WTC11 (cell line): ENCODE measurements at places on chromosomes 12 and 14. TPM values are rescaled to one million over a fixed set of nuclear protein-coding genes. Genes with fewer than 3 reads are reported as not detected.

DNA sequence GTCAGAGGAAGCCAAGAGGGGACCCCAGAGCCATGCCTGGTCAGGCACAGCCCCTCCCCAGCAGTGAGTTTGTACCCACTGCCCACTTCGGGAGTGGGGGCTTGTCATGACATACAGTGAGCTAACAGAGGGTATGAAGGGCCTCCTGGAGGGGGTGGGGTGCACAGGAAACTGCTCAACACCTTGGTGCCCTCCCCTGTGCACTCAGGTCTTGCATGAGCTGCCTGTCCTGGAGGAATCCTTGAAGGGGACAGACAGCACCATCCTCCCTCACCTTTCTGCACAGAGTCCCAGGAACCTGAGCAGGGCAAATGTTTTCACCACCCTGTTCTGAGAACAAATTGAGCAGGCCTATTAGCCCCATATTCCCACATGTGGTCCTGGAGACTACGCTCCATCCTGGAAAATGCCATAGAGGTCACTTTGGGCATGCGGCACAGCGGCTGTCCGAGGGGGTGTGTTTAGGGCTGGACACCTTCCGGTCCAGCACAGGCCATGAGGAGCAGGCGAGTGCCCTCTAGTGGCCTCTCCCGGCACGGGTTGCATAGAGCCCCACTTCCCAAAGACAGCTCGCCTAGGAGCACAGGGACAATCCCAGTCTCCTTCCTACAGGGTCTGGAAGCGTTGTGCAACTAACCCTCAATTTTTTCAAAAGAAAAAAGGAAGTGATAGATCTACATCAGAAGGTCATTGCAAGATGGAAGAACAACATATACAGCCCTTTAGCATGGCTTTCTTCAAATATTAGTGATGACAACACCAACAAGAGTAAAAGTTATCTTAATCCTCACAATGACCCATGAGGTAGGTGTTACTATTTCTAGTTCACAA, 31.9 kb upstream of the ZFP36L1 start:
- peak; percentile 94 for DNase-seq

RDH5 gene
- 3.0 to 5.8 TPM (median 3.5 TPM) in 3 replicates for total RNA-seq

SPTB gene
- total RNA-seq = 2.5 to 3.2 TPM (median 2.8 TPM) in 3 replicates

DNA sequence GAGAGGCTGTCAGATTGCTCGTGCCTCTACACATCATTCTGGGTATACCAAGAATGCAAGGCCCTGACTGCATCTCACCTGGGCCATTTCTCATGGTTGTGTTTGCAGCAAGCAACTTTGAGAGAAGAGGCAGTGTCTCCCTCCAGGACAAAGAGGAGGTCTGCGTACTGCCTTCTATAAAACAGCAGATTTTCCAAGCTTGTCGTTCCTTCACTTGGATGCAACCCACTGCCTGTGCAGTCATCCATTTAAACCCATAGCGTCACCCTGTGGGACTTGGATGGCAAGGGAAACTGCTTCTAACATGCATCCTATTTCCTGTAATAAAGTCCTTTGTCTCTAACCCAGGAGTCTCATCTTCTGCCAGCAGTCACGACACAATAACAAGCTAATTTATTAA, 1.3 kb downstream of the POMT2 start:
- no peak for DNase-seq

ZBTB39 gene
- 20.2 to 23.0 TPM (median 22.5 TPM) in 3 replicates for total RNA-seq

SLC17A8 gene
- 0.05 to 0.26 TPM in 2 of 3 replicates, not detected in the other for total RNA-seq

DNA sequence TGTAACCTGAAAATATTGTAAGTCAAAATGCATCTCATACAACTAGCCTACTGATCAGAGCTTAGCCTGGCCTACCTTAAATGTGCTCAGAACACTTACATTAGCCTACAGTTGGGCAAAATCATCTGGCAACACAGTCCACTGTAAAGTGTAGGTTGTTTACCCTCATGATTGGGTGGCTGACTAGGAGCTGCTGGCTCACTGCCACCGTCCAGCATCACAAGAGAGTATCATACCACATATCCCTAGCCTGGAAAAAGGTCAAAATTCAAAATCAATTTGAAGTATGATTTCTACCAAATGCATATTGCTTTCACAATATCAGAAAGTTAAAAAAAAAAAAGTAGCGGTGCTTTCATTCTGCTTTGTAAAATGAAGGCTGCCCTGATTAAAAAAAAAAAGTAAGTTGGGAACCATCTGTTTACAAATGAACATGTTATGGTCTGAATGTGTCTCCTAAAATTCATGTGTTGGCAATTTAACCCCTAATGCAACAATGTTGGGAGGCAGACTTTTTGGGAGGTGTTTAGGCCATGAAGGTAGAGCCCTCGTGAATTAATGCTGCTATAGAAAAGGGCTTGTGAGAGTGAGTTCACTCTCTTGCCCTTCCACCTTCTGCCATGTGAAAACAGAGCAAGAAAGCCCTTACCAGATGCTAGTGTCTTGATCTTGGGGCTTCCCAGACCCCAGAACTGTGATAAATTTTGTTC, 211.8 kb downstream of the PPM1H start:
- DNase-seq = no peak

- no peak for DNase-seq
Observed at GRCh38 chr14:101962503-101962874, 1.9 kb upstream of the DYNC1H1 start.

DNA sequence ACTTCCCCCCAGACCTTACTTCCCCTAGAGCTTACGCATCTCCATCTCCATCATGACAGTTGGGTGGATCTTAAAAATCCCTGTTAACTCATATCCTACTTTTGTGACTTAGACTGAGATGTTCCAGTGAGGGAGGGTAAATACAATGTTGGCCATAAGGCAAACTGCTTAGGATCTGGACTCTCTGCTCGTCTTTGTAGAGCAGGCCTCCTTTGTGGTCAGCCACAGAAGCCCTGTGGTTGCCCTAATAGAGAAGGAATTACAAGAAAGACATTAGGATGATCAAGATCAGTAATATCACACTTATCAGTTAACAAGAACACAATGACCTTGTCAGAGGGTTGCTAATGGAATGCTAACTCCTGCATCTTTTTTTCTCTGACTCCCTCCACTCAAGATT, 52.0 kb downstream of the TMEM132C start:
- DNase-seq = no peak

CCDC88C gene
- 46.4 to 64.8 TPM (median 46.6 TPM) in 3 replicates for total RNA-seq

- DNase-seq = peak; percentile 57
Observed at GRCh38 chr14:55138091-55138490, 9.0 kb downstream of the LGALS3 start.

DNA sequence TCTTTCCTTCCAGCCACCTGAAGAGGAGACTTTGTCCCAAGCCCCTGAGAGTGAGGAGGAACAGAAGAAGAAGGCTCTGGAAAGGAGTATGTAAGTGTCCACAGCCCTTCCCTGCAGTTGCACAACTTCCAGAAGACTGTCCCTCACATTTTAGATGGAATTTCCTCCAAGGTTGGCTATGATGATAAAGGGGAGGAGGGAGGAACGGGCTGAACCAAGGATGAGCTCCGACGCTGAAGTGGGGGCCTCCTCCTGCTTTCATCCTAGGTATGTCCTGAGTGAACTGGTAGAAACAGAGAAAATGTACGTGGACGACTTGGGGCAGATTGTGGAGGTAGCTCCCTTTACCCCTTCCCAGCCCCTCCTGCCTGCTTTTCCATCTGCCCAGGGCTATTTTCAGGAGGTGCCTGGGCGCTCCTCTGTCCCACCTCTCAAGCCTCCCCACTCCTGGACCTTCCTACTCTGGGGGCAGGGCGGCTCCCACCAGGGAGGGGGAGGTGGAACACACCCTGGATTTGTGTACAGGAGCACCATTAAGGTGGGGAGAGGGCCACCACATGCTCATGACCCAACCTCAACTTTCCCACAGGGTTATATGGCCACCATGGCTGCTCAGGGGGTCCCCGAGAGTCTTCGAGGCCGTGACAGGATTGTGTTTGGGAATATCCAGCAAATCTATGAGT, 2.3 kb downstream of the ARHGEF25 start:
- no peak for DNase-seq

DNA sequence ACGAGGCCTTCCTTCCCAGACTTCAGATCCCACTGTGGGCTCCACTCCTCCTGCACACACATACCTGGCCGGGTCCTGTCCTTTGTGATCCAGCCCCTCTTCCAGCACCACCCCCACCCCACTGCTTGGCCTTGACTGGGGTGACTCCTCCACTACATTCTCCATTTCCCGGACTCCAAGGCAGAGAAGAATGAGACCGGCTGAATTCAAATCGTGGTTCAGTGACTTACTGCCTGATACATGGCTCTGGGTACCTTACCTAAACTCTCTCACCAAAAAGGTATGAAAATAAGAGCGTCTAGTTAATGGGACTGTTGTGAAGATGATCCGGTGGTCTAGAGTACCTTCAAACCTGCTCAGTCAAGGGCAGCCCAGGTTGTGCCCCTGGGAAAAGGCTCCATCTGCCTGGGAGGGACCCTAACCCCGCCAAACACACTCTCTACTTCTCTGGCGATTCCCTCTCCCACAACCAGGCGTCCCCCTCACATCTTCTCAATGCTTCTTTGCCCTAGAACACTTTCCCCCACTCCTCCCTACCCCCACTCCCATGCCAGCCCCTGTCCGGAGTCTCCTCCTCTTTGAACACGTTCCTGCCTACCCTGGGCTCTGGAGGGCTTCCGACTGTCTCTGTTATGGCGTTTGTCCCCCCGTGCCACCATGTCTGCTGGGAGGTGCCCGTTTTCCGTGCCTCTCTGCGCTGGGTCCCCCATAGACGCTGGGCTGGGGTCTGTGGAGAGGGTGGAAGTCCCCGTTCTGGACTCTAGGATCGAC, 1.5 kb upstream of the ZBTB42 start:
- peak; percentile 66 for DNase-seq

BATF gene
- 0.73 TPM in 1 of 3 replicates, not detected in the others for total RNA-seq

C12orf42 gene
- total RNA-seq = 0.25 to 0.37 TPM (median 0.32 TPM) in 3 replicates
